Fibroblast of villous mesenchyme (primary cell): ENCODE measurements at places on chromosomes 7 and 10. TPM values are rescaled to one million over a fixed set of nuclear protein-coding genes. Genes with fewer than 3 reads are reported as not detected.

DNA sequence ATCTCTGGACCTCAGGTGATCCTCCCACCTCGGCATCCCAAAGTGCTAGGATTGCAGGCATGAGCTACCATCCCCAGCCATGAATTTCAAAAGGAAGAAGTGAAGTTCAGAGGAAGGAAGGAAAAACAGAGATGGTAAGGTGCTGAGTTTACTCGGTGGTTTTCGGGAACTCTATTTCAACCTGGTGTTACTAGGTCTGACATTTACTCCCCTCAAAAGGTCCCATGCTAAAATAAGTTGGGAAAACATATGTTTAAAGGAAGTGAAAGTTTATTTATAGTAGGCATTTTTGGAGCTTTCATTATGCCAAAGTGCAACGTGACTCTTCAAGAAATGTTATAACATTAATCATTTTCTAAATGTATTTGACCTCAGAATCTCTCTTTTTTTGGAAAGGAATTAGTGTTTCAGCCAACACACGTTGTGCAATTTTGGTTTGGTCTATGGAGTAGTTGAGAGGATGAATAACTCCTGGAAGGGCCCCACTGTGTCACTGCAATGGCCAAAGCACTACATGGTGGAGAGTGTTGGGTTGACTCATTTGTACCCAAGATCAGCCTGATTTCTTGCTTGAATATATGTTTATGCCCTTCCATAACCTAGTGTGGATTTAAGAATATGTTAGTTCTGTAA is 114.7 kb upstream of the FAM171A1 start:
- DNase-seq: no peak

GRCh38 chr10:43237128-43237527 is 29.7 kb downstream of the RASGEF1A start:
- no peak for DNase-seq

Gene KIF11
- 11.9 and 20.7 TPM in 2 replicates for total RNA-seq

Gene SEMA3D
- total RNA-seq: 3.0 and 4.8 TPM in 2 replicates

- no peak for DNase-seq
These were observed 54.3 kb upstream of the ECHDC3 start for GRCh38 chr10:11687779-11688447.
